ENCODE measurements at places on chromosomes 6 and 20.

GRCh38 chr20:24953621-24954133 lies 4.6 kb downstream of the CST7 start:
- DNase-seq, result no peak

- no peak for DNase-seq
Observed at GRCh38 chr20:53385941-53386767, 207.5 kb downstream of the ZNF217 start.

DNA sequence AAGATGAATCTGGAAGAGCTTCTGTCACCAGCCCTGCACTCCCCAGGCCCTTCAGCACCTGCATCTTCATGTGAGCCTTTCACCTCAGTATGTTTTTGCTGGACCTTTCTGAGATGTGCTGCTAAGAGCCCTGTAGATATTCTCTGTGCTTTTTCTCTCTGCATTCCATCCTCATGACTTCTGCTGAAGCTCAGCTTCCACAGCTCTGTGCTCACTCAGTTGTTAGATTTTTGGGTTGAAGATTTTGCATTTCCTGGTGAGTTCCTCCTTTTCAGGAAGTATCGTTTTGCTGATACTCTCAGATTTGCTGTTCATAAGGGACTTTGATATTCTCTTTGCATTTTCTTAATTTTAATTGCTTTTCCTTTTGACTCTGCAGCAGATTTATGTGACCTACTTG lies 18.3 kb downstream of the KIAA1586 start:
- DNase-seq, result no peak

- no peak for DNase-seq
Observed at GRCh38 chr6:87710090-87710489, 8.1 kb upstream of the AKIRIN2 start.

- no peak for DNase-seq
Observed at GRCh38 chr6:111609028-111609820, 3.5 kb upstream of the TRAF3IP2 start.

GRCh38 chr6:2740581-2740980 lies 10.1 kb downstream of the MYLK4 start:
- no peak for DNase-seq

- no peak for DNase-seq
Observed at GRCh38 chr6:108673602-108674001, 112.9 kb downstream of the FOXO3 start.

- no peak for DNase-seq
Observed at GRCh38 chr6:85395746-85396145, 54.1 kb upstream of the NT5E start.

DNA sequence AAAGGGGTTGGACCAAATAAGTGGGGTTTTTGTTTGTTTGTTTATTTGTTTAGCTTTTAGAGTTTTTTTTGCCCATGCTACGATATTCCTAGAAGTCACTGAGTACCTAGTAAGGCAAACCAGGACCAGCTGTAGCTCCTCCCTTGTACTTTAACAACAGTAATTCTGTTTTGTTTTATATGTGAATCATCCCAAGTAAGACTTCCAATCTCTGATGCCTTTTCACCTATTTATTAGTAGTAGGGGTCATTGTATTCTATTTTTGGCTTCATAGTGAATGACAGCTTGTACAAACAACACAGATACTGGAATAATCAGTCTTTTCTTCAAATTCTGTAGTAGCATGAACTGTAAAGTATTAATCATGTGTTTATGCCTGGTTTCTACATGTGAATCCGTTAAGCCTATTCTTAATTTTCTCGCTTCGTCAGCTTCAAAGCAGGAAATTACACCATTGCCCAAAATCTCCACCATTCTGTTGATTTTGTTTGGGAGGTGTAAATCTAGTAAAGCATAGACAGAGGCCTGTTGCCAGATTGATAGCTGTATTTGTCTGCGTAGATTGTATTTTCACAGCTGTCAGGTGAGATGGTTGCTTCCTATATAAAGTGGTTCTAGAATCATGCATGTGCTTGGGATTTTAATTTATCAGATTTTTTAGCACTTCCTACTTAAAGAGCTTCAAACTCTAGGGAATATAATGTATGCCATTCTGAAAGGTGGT lies 151.5 kb upstream of the FLRT3 start:
- DNase-seq, result peak; percentile 14

DNA sequence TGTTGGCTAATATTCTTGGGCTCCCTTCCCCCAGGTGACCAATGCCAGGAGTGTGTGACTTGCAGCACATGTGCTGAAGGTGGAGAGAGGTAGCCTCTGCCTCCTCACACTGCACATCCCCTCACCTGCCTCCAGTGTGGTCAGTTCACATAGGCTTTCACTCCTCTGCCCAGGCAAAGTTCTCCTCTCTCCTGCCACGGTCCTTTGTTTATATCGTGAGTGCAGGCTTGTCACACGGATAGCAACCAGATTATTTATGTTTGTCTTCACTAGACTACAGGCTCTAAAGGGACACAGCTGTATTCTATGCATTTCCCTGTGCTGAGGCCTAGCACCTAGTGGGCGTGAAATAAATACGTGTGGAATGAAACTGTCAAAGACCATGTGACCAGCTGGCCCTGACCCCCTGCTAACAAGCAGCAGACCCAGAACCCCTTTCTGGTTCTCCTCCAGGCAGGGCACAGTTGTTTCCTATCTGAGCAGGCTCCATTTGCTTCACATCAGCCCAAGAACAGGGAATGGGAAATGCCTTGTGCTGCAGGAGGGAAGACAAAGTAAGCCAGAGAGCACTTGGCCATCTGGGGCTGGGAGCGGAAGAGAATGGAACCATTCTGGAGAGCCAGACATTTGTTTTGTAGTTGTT lies 42.3 kb downstream of the UNC5CL start:
- DNase-seq, result no peak

GRCh38 chr6:24257282-24257681 lies 100.6 kb downstream of the DCDC2 start:
- no peak for DNase-seq

DNA sequence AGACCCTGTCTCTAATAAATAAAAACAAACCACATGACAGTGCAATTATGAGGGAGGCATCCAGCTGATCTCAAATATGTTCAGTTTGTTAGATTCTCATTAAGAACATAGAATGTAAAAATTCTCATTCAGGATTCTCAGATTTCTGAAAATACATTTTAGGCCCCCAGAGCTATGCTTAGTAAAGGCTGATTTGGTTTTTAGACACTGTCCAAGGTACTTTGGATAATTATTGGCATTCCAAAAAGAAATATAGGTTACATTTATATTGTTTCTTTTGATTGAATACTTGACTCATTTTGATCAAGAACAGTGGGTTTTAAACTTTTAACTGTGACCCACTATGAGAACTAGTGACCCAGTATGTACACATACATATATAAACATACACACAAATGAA lies 55.5 kb downstream of the ANKRD6 start:
- no peak for DNase-seq

- no peak for DNase-seq
Observed at GRCh38 chr6:87244380-87244779, 78.0 kb upstream of the SMIM8 start.

DNA sequence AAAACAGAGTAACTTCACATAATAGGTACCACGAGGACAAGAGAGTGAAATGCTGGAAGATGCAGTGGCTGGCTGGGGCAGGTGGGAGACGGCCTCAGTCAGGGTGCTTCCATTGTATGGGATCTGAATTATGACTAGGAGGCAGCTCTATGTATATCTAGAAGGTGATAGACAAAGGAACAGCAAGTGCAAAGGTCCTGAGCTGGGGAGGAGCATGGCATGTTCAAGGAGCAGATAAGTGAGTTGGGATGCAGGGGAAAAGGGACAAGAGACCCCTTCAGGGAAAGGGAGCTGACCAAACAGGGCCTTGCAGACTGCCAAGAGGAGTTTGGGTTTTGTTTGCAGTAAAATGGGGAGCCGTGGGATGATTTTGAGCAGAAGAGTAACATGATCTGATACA lies 8.3 kb upstream of the SLC9A8 start:
- DNase-seq, result no peak

DNA sequence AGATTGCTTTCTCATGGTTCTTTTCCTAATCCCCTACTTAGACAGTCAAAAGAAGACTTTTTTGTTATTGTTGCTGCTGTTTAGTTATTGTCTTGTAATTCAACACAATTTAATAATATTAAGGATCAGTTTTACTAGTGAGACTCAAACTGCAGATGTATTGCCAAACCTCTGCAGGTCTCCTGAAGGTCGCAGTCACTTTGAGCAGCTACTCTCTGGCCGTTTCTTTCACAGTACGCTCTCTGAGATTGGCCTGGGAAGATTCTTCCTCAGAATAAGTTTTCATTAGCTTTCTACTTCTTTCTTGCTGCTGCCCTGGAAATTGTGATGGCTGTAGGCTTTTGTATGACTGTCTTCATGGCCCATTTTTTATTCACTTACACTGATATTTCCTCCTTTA lies 930.8 kb downstream of the QKI start:
- no peak for DNase-seq

DNA sequence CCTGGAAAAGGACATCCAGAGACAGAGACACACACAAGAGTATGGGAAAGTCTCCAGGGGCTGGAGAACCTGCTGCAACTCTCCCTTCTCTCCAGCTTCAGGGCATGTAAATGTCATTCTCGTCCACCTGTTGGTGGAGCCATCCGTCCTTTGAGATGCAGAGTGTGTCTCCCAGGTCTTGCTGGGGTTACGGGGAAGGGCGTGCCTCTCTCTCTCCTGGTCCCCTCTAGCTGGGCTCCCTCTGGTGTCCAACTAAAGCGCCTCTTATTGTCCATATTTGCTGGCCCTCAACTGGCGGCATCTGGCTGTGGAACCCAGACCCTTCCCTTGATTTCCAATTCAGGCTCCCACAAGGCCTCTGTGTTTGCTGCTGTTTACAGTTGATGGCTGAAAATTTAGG lies 244.1 kb downstream of the BMP7 start:
- DNase-seq, result no peak

DNA sequence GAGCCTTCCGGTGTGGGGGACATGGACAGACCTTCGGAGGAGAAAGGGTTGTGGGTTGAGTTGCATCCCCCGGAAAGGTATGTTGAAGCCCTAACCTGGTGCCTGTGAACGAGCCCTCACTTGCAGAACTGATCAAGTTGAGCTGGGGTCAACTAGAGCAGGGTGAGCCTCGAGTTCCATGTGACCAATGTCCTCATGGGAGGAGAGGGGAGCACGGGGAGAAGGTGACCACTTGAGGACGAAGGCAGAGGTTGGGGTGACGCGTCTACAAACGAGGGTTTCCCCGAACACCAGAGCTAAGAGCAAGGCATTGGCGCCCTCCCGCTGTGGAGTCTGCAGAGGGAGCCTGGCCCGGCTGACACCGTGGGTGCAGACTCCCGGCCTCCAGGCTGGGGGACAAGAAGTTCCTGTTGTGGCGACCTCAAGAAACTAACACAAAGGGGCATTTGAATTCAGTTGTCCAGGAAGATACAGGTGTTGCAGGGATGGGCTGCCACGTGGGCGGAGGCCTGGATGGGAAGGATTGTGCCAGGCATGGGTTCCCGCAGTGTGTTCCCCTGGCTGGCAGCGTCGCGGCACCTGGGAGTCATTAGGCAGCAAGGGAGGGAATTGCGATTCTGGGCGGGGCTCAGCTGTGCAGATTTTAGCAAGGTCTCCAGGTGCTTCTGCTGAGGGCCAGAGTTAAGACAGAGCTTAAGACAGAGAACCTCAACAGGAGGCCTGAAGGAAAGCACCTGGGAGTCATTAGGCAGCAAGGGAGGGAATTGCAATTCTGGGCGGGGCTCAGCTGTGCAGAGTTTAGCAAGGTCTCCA lies 20.4 kb upstream of the UNC93A start:
- no peak for DNase-seq

- DNase-seq, result no peak
Observed at GRCh38 chr20:57649617-57650015, 29.4 kb upstream of the ZBP1 start.
